ENCODE measurements at places on chromosomes 3 and 15.

DNA sequence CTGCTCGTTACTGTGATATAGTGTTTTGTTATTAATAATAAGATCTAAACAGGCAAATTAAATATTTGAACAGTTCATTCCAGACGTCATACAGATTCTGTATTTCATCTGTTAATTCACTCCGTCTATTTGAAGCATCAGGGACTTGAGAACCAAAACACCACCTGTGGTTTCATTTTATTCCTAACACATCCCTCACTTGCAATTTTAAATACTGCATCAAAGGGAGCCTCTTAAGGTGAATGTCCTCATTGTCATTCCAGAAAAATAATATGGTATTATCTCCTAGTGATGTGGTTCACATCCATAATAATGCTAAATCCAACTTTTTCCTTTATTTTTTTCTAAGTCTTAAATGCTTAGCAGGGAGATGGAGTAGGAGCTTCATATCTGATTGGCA lies 1390.9 kb upstream of the CADM2 start:
- H3K27ac ChIP-seq = no peak overlapping the region
- no peaks in the 10 kb centered on the region for H3K36me3 ChIP-seq
- no peaks in the 10 kb centered on the region for H3K27me3 ChIP-seq
- H3K4me3 ChIP-seq = no peak overlapping the region
- DNase-seq = no peak
- no peaks in the 10 kb centered on the region for H3K4me1 ChIP-seq

DNA sequence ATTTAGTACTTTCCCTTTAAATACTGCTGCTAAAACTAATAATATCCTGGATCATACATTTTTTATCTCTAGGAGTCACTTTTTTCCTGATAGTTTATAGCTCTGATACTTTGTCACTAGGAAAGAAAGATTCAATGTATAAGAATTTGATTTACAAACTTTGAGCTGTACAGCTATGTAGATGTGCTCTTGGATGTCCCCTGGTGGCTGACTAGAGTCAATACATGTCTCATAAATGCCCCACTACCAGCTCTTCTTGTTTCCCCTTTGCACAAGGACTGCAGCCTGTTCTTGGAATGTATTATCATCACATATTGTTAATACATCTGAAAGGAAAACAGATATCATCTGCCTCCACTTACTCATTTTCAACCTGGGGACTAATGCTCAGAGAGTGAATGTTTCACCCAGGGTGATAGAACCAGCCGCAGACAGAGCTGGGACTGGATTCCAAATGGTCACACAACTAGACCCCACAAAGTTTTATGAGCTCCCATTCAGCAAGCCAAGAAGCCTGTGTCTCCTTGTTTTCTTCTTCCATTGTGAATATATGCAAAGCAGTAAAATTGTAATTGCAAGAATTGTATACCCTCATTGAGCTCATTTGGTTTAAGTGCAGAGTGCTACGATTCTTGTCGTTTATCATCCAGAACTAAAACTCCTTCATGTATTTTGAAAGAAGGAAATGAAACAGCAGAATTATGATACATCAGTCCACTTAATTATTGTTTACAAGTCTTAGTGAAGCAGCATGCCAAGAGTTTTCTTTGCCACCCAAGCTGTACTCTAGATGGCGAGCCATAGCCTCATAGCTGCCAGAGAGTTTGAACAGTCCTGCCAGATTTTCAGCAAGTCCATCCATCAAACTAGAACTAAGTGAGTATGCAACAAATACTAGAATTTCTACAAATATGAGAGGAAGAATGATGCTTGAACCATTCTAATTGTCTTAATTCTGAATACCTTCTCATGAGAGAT lies 261.6 kb upstream of the LMCD1 start:
- no peaks in the 10 kb centered on the region for H3K4me1 ChIP-seq
- H3K36me3 ChIP-seq = no peaks in the 10 kb centered on the region
- H3K4me3 ChIP-seq = no peak overlapping the region

DNA sequence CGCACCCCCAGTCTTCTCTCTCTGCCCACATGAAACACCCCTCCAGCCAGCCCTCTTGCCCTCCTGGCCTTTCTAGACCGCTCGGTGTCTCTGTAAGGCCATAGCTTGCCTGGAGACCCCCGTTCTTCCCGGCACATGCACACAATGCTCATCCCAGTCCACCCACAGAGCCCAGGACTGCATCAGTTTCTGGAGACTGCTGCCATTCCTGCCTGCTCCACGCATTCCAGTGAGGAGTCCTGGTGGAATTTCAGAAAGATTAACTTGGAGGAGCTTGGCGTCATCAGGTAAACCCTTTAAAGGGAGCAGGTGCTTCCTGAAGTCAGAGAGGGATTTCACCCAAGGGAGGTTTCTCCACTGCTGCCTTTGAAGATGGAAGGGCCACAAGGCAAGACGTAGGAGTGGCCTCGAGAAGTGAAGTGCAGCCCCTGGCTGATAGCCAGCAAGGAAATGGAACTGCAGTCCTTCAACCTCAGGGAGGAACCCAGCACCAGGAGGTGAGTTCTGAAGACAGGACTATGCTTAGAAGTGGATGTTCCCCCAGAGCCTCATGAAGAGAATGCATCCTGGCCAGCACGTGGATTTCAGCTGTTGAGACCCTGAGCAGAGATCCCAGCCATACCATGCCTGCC lies 19.2 kb downstream of the SLC41A3 start:
- no peaks in the 10 kb centered on the region for H3K27me3 ChIP-seq
- no peak overlapping the region for H3K27ac ChIP-seq
- H3K36me3 ChIP-seq = no peaks in the 10 kb centered on the region
- no peaks in the 10 kb centered on the region for H3K4me1 ChIP-seq
- DNase-seq = peak; percentile 38
- no peak overlapping the region for H3K4me3 ChIP-seq

GRCh38 chr15:93585012-93585411 lies 496.0 kb upstream of the RGMA start:
- no peak overlapping the region for H3K4me3 ChIP-seq
- no peaks in the 10 kb centered on the region for H3K27me3 ChIP-seq
- no peak overlapping the region for H3K27ac ChIP-seq
- H3K4me1 ChIP-seq = no peaks in the 10 kb centered on the region

GRCh38 chr15:43330780-43331087 lies 361 bp upstream of the LCMT2 start:
- peak overlapping the region; percentile 87 for H3K4me3 ChIP-seq
- no peaks in the 10 kb centered on the region for H3K36me3 ChIP-seq
- H3K27me3 ChIP-seq = no peaks in the 10 kb centered on the region

DNA sequence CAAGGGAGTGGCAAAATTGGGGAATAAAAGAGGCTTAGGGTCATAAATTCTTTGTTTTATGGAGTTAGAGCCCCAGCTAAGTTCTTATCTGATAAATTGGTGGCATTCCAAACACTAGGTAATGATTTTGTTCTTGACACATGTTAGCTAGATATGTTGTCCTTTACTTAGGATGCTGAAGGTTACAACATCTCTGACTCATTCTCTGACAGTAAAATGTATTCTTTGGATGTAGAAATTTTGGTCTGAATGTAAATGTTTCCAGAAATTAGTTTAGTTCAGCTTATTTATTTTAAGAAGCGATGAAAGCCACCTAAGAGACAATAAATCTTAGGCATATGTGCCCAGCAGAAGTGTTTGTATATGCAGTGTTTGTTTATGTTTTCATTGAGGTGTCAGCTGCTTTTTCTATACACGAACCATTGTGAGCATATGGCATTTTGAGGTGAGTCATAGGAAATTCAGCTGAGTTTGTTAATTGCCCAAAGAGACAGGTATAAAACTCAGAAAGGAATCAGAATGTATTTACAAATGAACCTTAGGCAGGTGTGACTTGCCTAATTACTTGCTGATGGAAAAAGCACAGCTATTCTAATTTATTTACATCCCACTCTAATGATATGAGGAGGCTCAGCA lies 247.7 kb downstream of the AGBL1 start:
- no peak overlapping the region for H3K4me3 ChIP-seq
- no peaks in the 10 kb centered on the region for H3K4me1 ChIP-seq
- H3K27ac ChIP-seq = no peak overlapping the region
- no peak for DNase-seq
- H3K36me3 ChIP-seq = no peaks in the 10 kb centered on the region

GRCh38 chr15:38490242-38490922 lies 36.5 kb downstream of the FAM98B start:
- H3K4me3 ChIP-seq = no peak overlapping the region
- H3K4me1 ChIP-seq = no peaks in the 10 kb centered on the region
- DNase-seq = no peak
- H3K36me3 ChIP-seq = no peaks in the 10 kb centered on the region
- H3K27ac ChIP-seq = no peak overlapping the region
- no peaks in the 10 kb centered on the region for H3K27me3 ChIP-seq

GRCh38 chr15:36567445-36567844 lies 12.0 kb upstream of the CDIN1 start:
- H3K27me3 ChIP-seq = no peaks in the 10 kb centered on the region
- no peak for DNase-seq
- no peak overlapping the region for H3K4me3 ChIP-seq

DNA sequence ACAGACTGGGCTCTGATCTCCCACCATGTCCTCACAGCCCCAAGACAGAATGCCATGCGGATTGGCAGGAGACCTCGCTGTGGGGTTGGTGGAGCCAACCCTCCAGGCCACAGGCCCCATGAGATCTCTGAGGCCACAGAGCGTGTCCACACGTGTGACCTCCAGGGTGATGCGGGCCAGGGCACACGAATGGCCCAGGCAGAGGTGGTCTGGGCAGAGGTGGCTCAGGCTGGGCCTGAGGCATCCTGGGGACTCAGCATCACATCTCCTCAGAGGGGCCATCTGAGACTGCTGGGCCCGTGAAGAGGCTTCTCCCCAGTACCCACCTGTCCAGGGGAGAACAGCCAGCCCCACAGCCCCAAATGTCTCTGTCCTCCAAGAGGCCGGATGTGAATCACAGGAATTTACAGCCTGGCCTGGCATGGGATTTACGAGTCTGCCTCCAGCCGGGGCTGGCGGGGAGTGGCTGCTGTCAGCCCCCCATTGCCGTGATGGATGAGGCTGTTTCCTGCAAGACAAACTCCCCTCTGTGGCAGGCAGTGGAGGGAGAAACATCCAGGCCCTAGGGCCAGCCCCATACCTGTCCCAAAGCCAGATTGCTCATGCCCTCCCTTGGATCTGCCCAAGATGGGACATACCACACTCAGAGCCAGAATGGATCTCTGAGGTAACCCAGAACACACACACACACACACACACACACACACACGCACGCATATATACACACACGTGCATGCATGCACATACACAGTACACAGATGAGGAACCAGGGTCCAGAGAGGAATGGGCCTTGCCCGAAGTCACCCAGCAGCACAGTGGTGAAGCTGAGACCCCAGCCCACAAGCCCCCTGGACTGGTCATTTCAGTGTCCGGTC lies 208.3 kb downstream of the TBC1D2B start:
- H3K27ac ChIP-seq = no peak overlapping the region
- H3K27me3 ChIP-seq = no peaks in the 10 kb centered on the region
- no peak for DNase-seq
- peaks cover 17% of the 10 kb centered on the region for H3K4me1 ChIP-seq
- H3K36me3 ChIP-seq = no peaks in the 10 kb centered on the region

GRCh38 chr3:147654827-147655226 lies 245.7 kb downstream of the ZIC1 start:
- no peak for DNase-seq
- no peaks in the 10 kb centered on the region for H3K4me1 ChIP-seq

GRCh38 chr15:90482124-90483011 lies 47.4 kb upstream of the CRTC3 start:
- H3K4me1 ChIP-seq = peaks cover 5% of the 10 kb centered on the region
- DNase-seq = peak; percentile 59
- H3K27ac ChIP-seq = no peak overlapping the region
- H3K4me3 ChIP-seq = no peak overlapping the region
- peaks cover 48% of the 10 kb centered on the region for H3K36me3 ChIP-seq

DNA sequence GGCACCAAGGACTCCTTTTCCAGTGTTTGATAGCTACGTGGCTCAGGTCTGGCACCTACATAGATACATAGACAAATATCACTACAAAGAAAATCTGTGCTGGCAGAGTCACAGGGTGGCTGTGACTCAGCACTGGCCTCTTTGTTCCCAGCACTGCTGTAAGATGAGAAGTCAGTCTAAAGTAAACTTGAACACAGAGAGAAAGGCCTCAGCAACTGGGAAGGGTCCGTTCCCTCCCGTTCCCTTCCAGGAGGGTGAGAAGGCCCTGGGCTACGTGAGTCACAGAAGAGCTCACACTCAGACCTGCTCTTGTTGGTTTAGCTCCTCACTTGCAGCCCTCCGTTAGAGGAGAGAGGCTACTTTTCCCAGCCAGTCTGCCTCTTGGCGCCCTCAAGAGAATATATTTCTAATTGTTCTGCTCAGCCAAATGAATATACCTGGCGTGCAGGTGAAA lies 23.1 kb downstream of the ANXA2 start:
- H3K27ac ChIP-seq = peak overlapping the region; percentile 86
- no peak overlapping the region for H3K4me3 ChIP-seq
- H3K27me3 ChIP-seq = no peaks in the 10 kb centered on the region

DNA sequence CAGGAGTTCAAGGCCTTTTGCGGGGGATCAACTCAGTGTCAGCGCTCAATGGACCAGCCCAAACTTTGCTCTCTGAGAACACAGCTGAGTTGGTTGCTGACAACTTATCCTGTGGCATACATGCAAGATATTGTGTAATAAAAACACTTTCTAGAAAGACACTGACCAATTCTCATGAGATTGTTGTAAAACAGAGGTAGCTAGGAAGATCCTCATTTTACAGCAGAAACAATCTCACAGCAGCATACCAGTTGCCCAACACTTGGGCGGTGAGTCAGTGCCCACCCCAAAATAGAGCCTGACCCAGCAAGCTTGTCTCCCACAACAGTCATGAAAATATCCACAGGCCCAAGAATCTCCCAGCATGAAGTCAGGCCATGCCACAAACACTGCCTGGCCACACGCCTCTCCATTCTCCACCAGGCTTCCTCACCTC lies 18.2 kb downstream of the KLHL6 start:
- H3K36me3 ChIP-seq = no peaks in the 10 kb centered on the region
- H3K27ac ChIP-seq = no peak overlapping the region
- no peak overlapping the region for H3K4me3 ChIP-seq
- H3K27me3 ChIP-seq = no peaks in the 10 kb centered on the region
- H3K4me1 ChIP-seq = no peaks in the 10 kb centered on the region

GRCh38 chr3:4751502-4752101 lies 227.6 kb upstream of the BHLHE40 start:
- H3K4me1 ChIP-seq = peaks cover 59% of the 10 kb centered on the region
- no peak overlapping the region for H3K4me3 ChIP-seq
- no peaks in the 10 kb centered on the region for H3K27me3 ChIP-seq
- no peaks in the 10 kb centered on the region for H3K36me3 ChIP-seq
- no peak for DNase-seq
- H3K27ac ChIP-seq = peak overlapping the region; percentile 90

DNA sequence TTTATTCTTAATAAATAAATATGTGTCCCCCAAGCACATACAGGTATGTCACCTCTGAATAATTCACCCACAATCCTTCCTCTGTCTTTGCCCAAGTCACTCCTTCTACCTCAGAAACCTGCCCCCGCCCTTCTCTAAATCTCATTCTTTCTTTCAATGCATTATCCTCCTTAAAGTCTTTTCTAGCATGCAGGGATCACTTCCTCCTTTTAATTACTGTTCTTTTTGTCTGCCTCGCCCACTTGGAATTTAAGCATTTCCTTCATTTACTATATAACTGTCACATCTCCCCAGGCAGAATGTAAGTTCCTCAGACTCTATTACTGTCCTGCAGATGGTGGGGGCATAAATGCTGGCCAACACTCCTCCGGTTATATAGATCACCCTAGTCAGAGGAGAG lies 7.8 kb downstream of the CCDC80 start:
- peak overlapping the region; percentile 85 for H3K27ac ChIP-seq
- peaks cover 78% of the 10 kb centered on the region for H3K4me1 ChIP-seq
- no peaks in the 10 kb centered on the region for H3K27me3 ChIP-seq
- no peak for DNase-seq
- H3K4me3 ChIP-seq = no peak overlapping the region
- H3K36me3 ChIP-seq = no peaks in the 10 kb centered on the region

- no peaks in the 10 kb centered on the region for H3K36me3 ChIP-seq
- no peak overlapping the region for H3K27ac ChIP-seq
- no peak overlapping the region for H3K4me3 ChIP-seq
- no peak for DNase-seq
Observed at GRCh38 chr3:197093871-197094270, 64.3 kb upstream of the MELTF start.
